ENCODE measurements at places on chromosomes 1 and 21.

- no peak for DNase-seq
Observed at GRCh38 chr1:207925210-207925609, 14.3 kb upstream of the CD34 start.

DNA sequence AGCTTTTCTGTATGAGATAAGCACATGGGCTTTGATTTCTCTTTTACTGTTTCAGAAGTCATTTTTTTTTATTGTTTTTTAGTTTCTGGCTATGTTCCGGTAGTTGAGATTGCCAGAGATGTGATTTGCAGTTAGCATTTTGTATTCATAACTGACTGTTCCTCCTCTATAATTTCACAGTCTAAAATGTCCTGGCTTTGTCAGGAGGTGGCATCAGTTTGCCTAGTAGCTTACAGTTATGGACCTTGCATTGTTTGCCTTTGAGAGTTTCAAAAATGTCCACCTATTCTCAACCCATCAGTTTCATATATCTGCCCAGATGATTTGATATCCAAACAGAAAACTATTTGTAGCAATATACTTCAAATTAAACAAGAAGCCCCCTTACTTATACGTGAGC is 39.5 kb upstream of the ST6GALNAC3 start:
- no peak for DNase-seq

DNA sequence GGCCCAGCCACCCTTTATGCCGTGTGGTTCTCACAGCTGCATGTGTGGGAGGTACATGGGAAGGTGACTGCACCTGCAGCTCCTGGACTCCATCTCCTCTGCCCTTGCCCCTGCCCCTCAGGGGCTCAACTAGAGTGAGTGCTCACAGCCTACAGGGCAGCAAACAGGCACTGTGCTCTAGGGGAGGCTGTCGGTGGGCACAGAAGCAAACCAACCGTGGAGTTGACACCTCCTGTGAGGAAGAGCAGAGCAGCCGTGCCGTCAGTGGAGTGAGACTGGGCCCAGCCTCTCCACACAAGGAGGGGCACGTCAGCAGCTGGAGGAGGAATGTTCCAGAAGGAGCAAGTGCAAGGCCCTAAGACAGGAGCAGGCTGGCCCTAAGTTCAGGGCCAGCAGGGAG is 32.7 kb downstream of the BMP8A start:
- DNase-seq = no peak

DNA sequence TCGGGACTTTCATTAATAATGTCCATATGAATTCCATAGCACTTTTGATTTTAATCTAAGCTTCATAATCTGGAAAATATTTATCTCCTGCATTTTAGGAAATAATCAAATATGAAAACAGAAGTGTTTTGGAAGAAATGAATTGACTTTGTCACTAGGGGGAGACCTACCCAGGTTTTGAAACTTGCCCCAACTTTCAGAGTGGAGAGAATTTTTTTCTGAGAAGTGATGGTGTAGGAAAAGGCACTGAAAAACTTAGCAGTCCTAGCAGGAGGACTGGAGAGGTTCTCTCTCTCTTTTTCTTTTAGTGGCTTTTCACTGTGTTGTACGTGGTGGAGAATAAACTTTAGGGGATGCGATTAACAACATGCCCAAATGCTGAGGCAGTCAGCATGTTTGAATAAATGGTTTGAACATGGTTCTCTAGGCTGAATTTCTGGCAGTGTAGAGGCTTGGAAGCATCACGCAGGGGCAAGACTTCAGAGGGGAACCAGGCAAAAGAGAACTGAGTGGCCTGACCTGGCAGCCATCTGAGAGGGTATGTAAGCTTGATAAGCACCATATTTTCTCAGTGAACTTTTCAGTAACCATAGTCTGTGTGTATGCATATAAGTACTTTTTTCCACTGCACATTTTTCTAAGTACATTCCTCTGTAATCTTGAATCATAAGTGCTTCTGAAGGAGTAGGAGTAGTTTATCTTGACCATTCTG is 68.3 kb upstream of the NEK7 start:
- DNase-seq = peak; percentile 48

- no peak for DNase-seq
Observed at GRCh38 chr1:151834239-151834638, 2.6 kb upstream of the RORC start.

GRCh38 chr1:178781533-178782330 is 56.7 kb downstream of the RALGPS2 start:
- no peak for DNase-seq

GRCh38 chr1:244057474-244058385 is 6.6 kb downstream of the ZBTB18 start:
- no peak for DNase-seq

GRCh38 chr1:234573711-234574299 is 36.2 kb downstream of the IRF2BP2 start:
- no peak for DNase-seq

DNA sequence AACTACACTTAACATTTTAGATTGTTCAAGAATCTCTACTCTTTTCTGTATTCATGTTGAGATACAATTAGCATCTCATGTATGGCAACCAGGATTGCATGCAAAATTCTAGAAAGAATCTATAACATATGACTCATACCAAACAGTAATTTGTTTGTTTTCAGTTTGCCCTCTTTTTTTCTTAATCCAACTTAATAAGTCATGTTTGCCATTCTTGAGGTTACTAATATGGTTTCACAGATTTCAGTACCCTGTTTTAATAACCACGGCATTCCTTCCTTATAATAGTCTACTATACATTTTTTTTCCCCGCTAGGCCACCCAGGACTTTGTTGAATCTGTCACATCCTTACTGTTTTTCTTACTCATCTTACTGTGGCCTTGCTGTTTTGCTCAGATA is 140.8 kb downstream of the FMN2 start:
- DNase-seq = no peak

DNA sequence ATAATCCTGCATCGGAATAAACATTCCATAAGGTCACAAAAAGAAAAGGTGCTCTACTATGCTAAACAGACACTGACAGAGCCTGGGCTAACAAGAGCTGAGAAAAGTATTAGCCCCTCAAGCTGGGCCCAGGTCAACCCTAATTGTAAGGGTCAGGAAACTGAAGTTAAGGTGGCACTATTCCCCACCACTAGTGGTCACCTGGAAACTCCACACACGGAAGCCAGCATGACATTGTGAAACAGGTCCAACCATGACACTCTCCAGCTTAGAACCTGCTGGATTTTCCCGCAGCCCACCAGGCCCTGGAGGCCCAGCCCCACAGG is 1.2 kb downstream of the PTTG1IP start:
- no peak for DNase-seq

DNA sequence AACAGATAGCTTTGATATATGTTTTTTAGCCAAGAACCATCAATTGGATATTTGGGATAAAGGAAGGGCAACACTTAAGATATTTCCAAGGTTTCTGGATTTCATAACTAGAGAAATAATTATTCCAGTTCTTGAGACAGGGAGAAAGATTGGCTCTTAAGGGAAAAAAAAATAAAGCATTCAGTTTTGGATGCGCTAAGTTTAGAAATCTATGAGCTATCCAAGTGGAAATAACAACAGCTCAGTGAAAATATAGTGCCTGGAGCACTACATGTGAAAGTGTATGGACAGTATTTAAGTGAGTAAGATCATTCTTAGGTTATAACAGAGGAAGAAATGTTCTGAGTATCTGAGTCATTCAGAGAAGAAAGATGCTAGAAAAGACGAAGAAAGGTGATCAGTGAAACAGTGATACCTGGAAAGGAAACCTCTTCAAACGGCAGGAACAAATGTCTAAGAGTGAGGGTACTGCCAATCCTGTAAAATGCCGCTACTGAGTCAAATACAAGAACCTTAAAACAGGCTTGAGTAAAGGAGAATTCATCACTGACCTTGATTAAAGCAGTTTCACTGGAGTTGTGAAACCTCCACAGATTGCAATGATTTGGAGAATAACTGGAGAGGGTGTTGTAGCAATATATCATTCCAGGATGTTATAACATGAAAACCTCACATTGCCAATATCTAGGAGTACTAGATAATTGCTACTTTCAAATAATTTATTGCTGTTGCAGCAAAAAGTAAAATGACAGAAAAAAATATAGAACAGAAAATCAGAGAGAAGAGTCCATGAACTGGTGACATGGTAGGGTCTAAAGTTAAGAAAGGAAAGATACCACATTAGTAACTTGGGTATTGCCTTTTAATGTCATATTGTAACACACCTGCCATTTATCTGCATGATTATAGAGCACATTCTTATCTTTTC is 482.1 kb upstream of the RGS18 start:
- DNase-seq = no peak

DNA sequence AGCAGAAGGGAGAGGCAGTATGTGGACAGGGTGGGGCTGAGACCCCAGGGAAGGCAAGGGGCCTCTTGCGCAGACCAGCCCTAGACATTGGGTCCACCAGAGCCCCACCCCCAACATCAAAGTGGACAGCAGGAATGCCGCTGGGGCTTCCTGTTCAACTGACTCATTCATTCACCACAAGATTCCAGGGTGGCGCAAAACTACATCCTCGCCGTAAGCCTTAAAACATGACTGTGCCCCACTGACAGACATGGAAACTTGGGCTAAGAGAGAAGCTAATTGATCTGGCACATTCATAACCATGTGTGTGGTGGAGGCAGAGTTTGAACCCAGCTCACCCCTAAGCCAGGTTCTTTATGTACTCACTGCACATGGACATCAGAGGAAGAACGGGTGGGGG is 14.0 kb downstream of the COL16A1 start:
- no peak for DNase-seq

DNA sequence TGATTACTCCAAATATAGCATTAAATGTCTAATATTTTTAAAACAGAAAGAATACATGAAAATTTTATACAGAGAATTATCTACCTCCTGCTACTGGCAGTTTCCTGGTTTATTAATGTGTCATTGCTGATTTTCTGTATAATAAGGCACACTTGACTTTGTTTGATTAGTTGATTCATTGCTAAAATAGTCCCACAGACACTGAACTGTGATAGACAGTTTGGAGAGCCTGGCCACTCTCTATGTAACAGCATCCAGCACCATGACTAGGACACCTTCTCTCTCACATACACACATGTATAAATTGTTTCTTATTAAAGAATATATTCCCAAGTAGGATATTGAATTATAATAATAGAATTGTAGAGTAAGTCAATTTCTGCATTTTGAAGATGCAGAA is 368.5 kb upstream of the SNX7 start:
- no peak for DNase-seq

DNA sequence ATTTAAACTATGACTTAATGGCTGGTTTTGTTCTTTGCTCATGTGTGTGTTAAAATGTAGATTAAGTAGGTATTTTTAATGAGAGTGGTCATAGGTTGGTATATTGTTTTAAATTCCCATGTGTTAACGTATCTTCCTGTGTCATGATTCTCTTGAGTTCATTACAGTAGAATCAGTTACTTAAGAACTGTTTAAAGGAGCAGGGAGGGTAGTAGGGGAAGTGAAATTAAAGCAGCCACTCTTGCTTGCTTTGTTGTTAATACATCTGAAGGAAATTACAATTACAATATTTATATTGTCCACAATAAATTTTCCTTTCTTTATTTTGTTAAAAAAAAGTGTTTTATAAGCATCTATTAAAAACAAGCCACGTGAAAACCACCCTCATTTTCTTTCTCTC is 119.2 kb upstream of the KIAA1614 start:
- no peak for DNase-seq

DNA sequence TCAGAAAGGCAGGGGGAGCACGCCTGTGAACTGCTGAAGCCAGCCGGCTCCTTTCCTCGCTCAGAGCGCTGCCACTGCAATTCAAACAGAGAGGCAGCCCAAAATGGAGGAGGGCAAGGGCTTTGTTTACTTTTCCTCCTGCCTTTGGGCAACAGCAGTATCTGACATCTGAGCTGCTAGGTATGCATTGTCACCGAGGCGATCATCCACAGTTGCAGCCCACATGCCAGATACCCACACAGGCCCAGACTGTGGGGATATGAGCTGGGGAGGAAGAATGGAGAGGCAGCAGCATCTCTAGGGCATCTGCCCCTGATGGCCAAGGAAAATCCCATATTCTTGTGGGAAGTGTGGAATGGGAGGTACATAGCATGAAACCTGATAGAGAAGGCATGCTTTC is 357.1 kb downstream of the BARHL2 start:
- no peak for DNase-seq
